ENCODE measurements at places on chromosomes 5 and 9.

DNA sequence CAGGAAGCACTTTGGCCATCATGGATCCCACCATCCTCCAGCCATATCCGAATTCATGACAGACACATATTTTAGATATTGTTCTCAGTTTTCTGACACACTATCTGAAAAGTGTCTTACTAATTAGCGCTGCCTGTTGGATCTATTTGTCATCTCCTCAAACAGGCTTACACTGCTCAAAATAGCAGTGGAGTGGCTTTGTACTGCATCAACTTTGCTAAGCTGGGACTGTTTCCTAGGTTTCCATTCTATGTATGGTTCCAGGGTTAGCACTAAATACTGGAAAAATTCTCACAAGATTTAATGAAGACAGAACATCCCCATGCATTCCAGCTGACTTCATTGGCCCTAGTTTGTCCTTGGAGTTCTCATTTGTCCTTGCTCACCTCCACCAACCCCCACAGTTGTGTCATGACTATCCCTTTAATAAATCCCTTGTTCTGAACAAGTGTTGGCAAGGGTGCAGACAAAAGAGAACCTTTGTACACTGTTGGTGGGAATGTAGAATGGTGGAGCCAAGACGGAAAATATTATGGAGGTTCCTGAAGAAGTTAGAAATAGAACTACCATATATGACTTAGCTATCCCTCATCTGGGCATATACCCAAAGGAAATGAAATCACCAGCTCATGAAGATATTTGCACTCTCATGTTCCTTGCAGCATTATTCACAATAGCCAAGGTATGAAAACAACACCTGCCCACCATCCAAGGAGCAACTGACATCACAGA is 136.5 kb upstream of the RAI14 start:
- DNase-seq = no peak

- DNase-seq = no peak
Measured at GRCh38 chr5:20166456-20166855, 178.5 kb upstream of the CDH18 start.

DNA sequence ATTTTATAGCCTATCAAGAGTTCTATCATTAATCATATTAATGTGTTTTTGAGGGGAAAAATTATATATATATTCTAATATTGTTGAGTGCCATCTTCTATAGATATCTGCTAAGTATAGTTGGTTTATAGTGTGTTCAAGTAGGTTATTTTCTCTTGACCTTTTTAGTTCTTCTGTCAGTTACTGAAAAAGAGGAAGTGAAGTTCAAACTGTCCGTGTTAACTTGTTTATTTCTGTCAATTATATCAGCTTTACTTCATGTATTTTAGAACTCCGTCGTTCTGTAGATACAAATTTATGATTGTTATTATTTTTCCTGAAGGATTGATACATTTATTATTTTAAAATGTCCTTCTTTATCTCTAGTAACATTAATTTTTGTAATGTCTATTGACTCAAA is 1209.1 kb downstream of the CDH12 start:
- no peak for DNase-seq

GRCh38 chr9:6356441-6356840 is 28.3 kb downstream of the TPD52L3 start:
- DNase-seq = no peak

GRCh38 chr5:112479418-112479817 is 60.3 kb upstream of the EPB41L4A start:
- DNase-seq = no peak

DNA sequence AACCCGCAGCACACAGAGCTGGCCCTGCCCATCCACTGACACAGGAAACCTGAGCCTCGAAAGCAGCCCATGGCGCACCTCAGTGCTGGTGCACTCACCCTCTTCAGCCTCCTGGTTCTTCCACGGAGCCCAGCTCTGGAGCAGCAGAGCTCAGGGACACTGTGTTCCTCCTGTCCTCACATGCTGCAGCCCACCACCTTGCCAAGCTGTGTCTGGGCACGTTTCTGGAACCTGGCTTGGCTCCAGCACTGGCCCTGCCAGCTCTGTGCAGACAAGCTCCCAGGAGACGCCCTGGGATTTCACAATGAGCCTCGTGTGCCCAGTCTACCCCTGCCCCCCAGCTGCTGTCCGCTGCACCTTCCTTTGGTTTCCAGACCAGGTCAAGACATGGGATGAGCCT is 119.5 kb downstream of the SYK start:
- DNase-seq = no peak

GRCh38 chr5:4244306-4244705 is 648.7 kb downstream of the IRX1 start:
- DNase-seq = no peak

DNA sequence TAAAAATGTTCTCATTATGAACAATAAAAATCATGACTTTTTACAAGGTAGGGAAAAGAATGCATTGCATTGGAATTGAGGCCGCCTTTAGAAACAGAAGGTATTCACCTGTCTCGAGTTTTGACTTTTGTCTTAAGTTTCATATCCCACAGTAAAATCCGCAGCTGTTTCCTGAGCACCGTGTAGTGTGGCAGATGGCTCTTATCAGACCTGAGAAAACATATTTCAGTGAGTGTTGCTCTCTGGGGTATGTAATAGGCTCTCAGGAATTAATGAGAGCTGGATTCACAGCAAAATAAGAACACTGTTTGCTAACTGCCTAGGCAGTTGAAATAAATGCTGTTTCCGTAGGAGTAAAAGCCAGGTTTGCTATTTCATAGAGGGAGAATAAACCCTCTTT is 221.4 kb downstream of the CFAP90 start:
- no peak for DNase-seq

DNA sequence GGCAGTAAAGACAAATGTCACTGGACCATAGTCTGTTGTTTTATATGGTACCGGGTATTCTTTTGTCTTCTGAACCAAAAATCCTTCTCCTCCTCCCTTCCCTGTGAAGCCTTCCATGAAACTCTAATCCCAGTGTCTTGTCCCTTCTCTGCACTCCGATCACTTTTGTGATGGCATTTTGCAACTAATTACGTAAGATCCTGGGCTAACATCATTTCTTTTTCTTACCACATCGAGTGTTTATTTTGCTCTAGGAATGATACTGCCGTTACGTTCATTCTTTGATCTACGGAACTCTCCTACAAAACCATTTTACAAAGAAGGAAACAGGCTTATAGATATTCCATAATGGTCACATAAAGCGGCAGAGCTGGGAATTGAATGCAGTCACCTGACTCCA is 33.7 kb downstream of the SNX18 start:
- DNase-seq = no peak

DNA sequence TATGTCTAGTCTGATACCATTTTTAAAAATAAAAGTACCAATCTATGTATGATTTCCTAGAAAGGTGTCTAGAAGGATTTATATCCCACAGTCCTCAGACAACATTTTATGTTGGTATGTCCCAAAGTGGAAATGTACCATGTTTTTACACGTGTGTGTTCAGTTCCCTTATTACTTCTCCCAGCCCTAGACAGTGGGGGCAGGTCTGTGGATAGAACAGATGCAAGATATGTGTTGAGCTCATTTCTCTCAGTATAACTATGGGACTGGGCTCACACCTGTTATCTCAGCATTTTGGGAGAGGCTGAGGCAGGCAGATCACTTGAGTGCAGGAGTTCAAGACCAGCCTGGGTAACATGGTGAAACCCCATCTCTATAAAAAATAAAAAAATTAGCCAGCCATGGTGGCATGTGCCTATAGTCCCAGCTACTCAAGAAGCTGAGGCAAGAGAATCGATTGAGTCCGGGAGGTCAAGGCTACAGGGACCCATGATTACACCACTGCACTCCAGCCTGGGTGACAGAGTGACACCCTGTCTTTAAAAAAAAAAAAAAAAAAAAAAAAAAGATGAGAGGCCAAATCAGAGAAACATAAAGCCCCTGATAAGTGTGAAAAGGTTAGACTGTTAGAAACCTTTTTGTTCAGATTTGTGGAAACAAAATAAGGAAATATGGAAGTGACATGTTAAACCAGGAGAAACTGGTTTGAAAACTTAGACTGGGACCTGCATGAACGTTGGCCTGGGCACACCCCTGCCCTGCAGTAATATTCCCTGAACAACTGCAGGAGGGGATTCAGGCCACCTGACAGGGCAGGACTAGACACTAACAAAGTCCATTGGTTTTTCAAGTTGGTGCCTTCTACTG is 7.4 kb upstream of the SLC2A8 start:
- DNase-seq = no peak

DNA sequence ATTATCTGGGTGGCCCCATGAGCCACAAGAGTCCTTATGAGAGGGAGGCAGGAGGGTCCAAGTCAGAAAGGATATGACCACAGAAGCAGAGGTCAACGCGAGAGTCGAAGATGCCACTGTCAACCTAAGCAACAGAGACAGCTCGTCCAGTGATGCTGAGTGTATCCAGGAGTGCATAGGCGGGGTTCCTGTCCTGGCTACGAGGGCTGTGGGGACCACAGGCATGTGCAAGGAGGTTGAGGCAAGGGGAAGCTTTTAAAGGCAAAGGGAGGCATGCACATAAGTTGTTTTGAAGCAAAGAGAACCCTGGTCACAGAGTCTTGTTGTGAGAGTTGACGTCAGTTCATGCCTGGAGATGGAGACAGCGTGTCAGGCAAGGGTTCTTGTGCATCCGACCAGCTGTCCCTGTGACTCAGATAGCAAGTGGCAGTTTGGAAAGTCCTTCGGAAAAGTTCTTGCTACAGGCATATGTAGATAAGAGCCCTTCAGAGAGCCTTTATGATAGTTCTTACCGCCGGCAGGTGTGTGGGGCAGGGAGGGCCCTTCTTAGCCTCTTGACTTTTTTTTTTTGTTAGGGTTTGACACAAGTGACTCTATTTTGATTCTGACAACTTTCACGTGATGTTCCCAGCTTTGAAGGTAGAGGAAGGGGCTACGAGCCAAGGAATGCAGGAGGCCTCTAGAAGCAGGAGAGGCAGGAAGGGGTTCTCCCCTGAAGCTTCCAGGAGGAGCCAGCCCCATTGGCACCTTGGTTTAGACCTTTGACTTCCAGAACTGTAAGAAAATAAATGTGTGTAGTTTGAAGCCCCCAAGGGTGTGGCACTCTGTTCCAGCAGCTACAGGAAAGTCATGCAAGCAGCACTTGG is 66.0 kb upstream of the FCN1 start:
- no peak for DNase-seq

GRCh38 chr9:135081264-135081660 is 6.2 kb upstream of the OLFM1 start:
- DNase-seq = no peak

DNA sequence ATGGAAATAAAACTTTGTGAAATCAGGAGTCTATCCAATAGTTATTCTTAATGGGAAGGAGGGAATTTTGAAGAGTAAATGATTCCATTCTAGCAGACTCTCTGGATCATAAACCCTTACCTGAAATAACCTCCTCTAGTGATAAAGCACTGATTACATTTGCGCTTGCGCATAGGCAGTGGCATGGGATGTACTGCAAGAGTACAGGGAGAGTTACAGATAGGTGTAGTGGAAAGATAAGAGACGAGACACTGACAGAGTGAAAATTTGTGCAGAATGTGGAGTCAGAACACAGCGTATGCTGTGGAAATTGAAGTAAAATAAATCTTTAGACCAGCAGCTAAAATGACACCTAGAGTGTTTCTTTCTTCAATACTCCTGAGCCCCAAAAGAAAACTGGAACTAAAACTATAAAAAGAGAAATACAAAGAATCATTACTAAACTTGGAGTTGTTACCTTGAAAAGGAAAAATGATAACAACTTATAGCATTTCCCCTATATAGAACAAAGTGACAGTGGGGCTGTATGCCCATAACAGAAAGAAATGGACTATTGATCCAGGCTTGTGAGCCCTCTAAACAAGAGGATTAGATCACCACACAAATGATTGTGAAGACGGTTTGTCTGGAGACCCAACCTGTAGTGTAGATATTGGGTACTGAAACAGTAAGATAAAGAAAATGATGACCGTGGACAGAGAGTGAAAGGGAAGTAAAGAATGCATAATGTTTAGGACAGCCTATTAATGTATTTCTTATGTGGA is 1471.2 kb upstream of the NUDT12 start:
- DNase-seq = no peak

GRCh38 chr5:180366326-180366725 is 13.2 kb upstream of the GFPT2 start:
- DNase-seq = no peak

GRCh38 chr5:61132559-61132958 is 29.7 kb downstream of the SMIM15 start:
- DNase-seq = no peak

DNA sequence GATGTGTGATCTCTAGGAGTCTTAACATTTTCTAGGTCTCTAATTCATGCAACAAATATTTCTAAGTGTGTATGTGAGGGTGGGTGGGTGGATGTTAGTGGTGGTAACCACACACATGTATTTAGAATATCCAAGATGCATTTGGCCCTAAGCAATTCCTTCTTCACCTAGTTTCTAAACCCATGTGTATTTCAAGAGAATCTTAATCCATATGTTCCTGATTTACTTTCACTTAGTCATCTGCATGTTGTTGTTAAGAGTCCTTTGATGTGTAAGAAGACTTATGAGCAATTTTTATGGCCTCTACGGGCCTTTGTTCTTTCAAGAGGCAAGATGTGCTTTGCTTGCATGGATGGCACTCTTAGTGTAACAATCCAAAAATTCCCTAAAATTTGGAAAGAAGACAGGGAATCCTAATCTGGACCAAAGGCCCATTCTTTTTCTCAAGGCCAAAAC is 282.6 kb downstream of the SPATA31D1 start:
- no peak for DNase-seq

- no peak for DNase-seq
Measured at GRCh38 chr5:76943006-76943405, 9.8 kb upstream of the CRHBP start.

DNA sequence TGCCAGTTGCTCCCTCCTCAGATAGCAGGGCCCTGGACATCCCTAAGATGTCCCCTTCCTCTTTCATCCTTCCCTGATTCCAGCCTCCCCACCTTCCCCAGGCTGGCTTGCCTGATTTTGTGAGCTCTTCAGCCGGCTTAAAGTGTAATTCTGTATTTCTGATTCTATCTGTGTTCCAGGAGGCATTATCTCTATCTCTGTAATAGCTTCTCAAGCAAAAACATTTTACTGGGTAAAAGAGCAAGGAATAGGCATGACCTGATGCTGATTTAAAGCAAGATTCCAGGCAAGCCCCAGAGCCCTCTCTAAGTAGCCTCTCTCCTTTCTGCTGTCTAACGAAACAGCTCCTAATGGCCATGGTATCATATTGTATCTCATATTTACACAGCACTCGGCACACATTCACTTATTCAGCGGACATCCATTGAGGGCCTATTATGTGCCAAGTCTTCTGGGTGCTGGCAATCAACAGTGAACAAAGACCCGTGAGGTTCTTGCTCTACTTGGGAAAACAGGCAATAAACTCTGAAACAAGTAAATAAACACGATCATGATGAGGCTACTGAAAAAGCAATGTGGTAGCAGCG is 100.9 kb upstream of the MSX2 start:
- no peak for DNase-seq

GRCh38 chr9:135962696-135963307 is 1.6 kb upstream of the UBAC1 start:
- no peak for DNase-seq

DNA sequence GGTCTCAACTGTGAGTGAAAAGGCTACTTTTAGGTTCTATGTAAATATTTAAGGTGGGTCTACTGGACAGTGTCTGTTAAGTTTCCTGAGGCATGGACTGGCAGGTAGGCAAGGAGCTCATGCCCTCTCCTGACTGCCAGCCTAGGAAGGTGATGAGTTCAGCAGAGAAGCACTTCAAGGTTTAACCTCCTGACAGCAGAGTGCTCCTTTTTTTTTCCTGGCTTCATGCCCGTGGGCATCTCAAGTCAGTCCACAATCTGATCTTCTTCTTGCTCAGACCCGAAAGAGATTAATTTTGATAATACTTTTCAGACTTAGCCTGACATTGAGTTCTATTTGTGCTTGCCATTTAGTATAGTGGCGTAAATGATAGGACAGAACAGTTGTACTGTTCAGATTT is 241.9 kb upstream of the NREP start:
- DNase-seq = no peak

- no peak for DNase-seq
Measured at GRCh38 chr9:134659688-134660131, 18.1 kb downstream of the COL5A1 start.

All from stimulated activated CD4-positive, alpha-beta T cell treated with anti-CD3 and anti-CD28 coated beads, Interleukin-4, amount 100 ng/mL, for 4 hours (primary cell).